ENCODE measurements at places on chromosomes 2 and 18.
A peak's percentile ranks its signal among the peaks of the same experiment; 100 is the strongest.

GRCh38 chr2:38099099-38100028, 23.4 kb upstream of the CYP1B1 start:
- DNase-seq, result no peak

- DNase-seq, result no peak
These were observed 148.6 kb downstream of the ZNF236 start for GRCh38 chr18:76970770-76971559.

GRCh38 chr2:188280811-188281222, 10.9 kb upstream of the GULP1 start:
- no peak for DNase-seq

GRCh38 chr2:644871-645270, 32.3 kb downstream of the TMEM18 start:
- DNase-seq, result no peak

- no peak for DNase-seq
These were observed 38.4 kb downstream of the ZAP70 start for GRCh38 chr2:97751752-97752151.

GRCh38 chr2:14420851-14421250, 211.7 kb upstream of the LRATD1 start:
- DNase-seq, result no peak

DNA sequence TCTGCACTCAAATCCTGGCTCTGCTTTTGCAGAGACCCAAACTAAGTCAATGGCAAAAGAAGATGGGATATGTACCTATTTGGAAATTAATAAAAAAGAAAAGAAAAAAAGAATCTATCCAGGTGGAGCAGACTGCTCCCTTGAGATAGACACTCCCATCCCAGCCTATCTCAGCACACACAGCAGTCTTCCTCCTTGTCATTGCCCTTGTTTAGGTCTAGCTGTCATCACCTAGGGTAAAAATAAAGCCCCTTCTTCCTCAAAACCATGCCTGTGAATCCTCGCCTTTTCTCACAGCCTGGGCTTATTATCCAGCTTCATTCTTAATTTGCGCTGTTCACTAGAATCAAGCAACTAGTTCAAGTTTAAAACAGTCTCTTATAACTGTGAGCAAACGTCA, 30.7 kb upstream of the ACSL3 start:
- DNase-seq, result no peak

DNA sequence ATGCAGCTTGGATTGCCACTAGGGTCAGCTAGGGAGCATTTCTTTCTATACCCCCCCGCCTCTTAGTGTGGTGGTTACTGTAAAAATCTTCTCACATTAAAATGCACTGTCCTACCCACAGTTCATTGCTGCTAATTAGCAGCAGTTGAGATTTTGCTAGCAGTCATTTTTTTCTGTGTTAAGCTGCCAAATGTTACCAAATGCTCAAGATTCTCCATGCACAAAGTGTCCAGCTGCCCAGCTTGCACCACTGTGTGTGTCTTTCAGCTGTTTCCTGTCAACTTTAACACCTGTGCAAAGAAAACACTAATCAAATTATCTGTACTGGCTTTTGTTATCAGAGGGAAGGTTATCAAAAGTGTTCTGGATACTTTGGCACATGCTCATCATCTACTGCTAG, 679.3 kb downstream of the NR4A2 start:
- no peak for DNase-seq

- no peak for DNase-seq
These were observed 269.3 kb upstream of the MYT1L start for GRCh38 chr2:2600366-2600765.

GRCh38 chr2:134128746-134129145, 125.1 kb upstream of the MGAT5 start:
- no peak for DNase-seq

- no peak for DNase-seq
These were observed 12.0 kb downstream of the RUFY4 start for GRCh38 chr2:218081063-218081462.

- DNase-seq, result no peak
These were observed 285.7 kb downstream of the TCF4 start for GRCh38 chr18:55302167-55302833.

DNA sequence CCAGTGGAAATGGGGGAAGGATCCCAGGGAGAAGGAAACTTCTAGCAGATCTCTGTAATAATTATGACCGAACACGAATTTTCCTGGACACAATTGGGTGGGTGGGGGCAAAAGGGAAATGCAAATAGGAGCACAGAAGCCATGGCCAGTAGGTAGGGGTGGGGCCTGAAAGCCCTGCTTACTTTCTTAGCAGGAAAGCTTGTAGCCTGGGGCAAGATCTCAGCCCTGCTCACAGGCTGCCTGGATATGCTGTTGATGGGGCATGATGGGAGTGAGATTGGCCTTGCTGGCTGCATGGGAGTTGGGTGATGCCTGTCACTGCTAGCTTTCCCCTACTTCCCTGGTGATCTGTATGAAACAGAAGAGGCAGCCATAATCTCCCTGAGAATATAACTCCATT, 45.9 kb upstream of the SPOPL start:
- no peak for DNase-seq

DNA sequence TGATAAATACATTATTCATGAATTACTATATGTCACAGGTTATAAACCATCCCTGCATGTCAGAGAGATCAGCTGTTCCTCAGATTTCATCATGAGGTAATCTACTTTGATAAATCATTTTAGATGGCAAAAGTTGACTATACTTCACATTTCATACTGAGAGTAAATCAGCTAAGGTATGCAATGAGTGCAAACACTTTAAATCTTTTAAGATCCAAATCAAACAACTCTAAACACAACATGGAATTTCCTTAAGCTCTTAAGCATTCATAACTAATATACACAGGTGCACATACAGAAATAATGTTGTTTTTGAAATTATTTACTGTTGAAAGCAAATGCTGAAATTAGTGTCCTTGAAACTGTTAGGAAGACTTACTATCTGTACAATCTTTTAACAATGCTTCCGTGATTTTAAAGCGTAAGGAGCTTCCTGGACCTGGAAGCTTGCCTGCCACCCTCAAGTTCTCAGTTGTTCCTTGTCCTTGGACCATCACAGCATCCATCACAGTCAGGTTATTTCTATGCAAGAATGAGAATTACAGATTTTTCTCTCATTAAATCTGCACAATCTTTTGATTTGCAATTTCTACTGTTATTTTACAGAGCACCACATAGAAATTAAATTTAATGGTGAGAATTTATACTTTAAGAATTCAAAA, 83.2 kb downstream of the ZAP70 start:
- DNase-seq, result no peak

GRCh38 chr2:40432921-40433483, 18.9 kb downstream of the SLC8A1 start:
- DNase-seq, result no peak

GRCh38 chr2:58473165-58473564, 232.0 kb upstream of the FANCL start:
- no peak for DNase-seq

GRCh38 chr2:101802329-101802728, 104.8 kb downstream of the MAP4K4 start:
- no peak for DNase-seq

GRCh38 chr2:107553539-107553938, 273.2 kb upstream of the RGPD4 start:
- DNase-seq, result no peak

DNA sequence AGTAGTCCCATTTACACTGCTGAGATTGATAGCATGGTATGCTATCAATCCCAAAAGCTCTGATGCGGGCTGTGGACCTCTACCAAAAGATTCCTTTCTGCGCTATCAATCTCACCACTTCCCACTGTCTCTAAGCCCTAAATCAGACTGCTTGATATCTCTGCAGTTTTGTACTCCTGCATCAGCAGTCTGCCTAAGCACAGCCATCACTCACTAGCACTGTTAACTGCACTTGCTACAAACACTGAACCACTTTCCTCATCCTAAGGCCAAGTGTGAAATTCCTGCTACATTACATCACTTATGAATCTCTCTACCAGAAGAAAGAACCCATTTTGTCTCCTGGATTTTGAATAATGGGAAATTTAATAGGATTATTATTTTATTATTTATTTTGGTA, 237.0 kb downstream of the HNMT start:
- no peak for DNase-seq

DNA sequence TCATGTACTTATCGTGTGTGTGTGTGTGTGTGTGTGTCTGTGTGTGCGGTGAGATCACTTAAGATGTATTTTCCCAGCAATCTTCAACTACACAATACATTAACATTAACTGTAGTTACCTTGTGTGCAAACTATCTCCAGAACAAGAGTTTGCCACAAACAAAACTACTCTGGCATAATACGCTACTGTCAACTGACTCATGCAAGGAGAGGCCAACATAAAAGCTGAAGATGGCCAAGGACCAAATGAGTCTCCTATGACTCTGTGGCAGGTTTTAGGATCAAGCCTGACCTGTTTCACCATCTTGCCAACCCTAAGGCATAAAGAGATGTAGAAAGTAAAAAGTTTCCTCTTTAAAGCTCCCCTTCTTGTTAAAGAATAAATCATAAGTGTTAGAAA, 20.1 kb downstream of the CYB5A start:
- no peak for DNase-seq

DNA sequence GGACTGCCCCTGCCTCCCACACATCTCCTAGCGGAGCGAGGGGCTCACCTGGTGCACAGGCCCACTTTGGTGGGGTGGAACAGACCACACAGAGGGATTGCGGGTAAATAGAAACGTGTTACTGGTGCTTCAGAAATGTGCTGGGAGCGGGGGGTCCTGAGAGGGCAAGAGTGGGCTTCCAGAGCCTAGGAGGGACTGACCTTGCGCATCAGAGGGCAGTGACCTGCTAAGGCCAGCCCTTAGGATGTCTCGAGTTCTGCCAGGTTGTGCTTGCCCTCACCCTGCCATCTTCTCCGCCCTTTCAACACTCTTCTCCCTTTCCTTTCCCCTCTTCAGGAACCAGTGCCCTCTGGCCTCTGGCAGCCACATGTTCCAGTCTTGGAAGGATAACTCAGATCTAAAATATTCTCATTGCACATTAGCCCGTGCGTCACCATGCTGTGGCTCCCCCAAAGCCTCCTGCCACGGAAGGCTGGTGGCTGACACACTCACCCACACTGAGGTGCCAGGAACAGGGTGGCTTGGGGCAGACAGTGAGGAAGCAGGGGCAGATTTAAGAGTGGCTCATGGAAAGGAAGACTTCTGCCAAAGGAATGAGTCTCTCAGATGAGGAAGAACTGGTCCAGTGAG, 89.6 kb downstream of the MCFD2 start:
- DNase-seq, result no peak

- no peak for DNase-seq
These were observed 852.3 kb upstream of the CRIM1 start for GRCh38 chr2:35503311-35503710.

GRCh38 chr18:12443551-12443950, 35.8 kb downstream of the PRELID3A start:
- DNase-seq, result no peak

GRCh38 chr2:51813247-51813646, 781.3 kb upstream of the NRXN1 start:
- DNase-seq, result no peak

DNA sequence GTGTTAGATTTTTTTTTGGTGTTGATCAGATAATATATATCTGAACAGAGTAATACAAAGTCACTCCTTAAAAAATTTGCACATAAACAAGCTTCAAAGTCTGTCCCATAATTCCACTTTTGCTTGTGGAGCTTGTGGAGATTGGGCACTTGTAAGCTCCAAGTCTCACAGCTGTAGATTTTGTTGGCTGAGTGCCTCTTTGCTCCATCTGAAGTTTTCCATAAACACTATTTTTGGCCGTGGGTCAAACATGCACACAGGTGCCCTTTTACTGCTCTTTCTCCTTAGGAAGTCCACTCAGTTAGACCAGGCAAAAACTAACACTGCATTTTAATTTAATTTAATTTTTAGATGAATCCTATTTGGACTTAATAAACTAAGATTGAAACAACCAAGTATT, 3.6 kb upstream of the KCNJ13 start:
- DNase-seq, result no peak

DNA sequence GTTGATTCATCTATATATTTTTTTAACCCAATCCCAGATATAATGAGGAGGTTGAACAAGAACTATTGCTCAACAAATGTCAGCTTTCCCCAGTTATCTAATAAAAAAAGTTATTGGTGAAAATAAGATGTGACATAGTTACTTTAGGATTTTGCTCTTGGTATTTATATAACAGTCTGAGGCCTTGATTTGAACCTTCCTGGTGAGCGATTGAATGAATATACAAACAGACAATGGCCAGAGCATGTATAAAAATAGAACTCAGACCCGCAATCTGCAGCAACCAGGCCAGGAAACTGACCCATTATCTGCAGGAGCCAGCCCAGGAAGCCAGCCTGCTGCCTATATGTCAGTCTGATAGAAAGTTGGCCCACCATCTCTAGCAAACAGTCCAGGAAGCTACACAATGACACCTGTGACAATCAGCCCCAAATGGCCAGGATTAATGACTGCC, 81.6 kb downstream of the HS6ST1 start:
- DNase-seq, result no peak

- no peak for DNase-seq
These were observed 49.7 kb upstream of the POMC start for GRCh38 chr2:25218100-25218499.

DNA sequence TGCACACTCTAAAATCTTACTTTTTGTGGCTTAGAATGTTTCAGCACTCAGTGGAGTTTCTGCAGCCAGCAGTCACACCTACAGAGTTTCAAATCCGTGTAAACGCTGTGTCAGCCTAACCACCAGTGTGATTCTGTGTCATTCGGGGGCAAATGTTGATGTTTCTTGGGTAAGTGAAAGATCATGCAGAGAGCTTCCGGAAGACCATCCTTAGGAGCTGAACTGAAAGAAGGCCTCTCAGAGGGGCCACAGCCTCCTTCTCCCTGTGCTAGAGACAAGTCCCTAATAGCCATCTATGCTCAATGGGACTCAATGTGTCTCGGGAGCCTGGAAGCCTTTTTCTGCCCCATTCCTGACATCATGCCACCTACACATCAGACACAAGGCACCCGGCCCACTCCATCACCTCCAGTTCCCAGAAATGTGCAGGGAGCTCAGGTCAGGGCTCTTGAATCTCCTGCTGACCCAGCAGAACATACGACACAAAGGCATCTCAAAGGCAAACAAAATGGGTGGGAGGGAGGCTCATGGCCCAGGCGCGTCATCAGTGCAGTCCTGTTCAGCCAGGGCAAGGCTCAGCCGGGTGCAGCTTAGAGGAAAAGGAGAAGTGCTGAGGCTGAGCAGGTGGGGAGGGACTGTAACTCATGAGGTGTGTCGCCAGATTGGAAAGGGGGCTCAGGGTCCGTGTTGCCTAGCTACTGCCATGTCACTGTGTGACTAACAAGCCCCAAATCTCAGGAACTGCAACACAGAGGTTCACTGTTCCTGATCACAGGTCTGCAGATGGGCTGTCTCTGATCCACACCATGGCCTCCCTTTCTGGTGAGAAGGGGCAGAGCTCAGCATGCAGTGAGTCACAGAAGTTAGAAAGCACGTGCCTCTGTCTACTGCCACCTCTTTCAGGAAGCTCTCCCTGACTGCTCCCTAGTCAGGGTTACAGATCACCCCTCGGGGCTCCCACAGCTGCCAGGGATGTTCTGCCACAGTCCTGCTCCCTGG, 82.0 kb downstream of the SMAD7 start:
- peak; percentile 65 for DNase-seq

DNA sequence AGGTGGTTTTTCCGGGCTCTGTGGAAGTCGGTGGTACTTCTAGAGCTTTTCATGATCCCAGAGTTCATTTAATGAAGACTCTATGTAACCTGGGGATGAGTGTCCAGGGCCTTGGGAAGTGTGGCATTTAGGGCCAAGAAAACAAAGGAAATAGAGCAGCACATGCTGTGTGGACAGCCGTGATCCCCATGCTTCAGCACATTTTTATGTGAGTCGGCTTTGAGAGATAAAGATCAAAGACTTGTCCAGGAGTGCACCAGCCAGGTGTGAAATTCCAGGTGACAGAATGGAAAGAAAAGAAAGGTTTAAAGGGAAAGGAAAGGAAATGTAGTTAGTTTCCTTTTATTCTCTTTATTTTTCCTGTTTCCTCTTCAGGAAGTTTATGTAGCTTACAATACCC, 258.0 kb upstream of the NRP2 start:
- no peak for DNase-seq

Data from stimulated activated CD4-positive, alpha-beta T cell treated with anti-CD3 and anti-CD28 coated beads, Interleukin-2, amount 100 ng/mL, for 24 hours (primary cell).